ENCODE measurements at places on chromosomes 7 and 10. TPM values are rescaled to one million over a fixed set of nuclear protein-coding genes. Genes with fewer than 3 reads are reported as not detected.

The NUTM2B gene
- polyA plus RNA-seq: not detected

The ASB4 gene
- polyA plus RNA-seq: not detected

The OR2A42 gene
- polyA plus RNA-seq: not detected

The INSYN2A gene
- 0.54 TPM for polyA plus RNA-seq

Data from GM23248 (cell line).